ENCODE measurements at places on chromosomes 5 and 9.

GRCh38 chr5:14674983-14675854 is 10.7 kb downstream of the OTULIN start:
- no peak for DNase-seq

DNA sequence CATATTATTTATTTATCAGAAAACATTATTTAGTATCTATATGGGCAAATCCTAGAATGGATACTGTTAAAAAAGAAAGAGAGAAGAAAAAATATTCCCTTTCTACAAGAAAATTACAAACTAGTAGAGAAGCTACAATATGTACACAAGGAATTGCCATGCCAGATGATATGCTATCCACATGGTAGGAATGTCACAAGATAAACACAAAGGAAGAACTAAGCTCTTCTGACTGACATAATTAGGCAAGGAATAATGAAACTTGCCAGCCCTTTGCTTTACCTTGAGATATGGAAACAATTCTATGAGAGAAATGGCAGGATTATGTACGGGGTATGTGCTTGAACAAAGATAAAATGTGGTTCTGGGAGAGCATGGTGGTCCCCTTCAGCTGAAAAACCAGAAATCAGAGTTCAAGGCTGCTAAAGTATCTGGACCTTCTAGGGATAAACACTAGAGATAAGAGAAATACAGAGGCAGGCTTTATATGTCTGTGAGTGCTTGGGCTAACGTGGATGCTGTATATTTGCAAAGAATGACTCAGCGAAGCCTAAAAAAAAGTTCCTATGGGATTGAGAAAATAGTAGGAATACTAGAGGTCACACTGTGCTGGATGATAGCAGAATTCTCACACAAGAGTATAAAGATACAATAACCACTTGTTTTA is 451.6 kb downstream of the TLE1 start:
- DNase-seq: no peak

DNA sequence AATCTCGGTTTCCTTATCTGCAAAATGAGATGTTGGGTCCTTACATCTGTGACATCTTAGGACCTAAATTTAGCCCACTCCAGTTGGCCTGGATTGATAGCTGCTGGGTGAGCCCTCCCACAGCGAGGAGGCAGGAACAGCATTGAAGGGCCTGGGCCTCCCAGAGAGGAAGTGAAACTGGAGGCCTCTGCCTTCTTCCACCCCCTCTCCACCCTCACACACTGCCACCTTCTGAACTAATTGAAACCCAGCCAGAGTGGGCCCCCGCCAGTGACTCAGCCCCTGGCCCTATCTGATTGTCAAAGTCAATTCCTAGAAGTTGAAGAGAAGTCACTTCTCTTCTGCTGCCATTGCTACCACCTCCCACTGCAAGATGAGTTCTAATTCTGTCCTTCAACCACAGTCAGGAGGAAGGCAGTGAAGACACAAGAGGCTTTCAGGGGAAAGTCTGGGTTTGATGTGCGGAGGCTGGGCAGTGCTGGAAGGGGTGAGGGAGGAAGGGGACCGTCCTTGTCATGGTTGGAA is 55.2 kb upstream of the NEK6 start:
- peak; percentile 83 for DNase-seq

DNA sequence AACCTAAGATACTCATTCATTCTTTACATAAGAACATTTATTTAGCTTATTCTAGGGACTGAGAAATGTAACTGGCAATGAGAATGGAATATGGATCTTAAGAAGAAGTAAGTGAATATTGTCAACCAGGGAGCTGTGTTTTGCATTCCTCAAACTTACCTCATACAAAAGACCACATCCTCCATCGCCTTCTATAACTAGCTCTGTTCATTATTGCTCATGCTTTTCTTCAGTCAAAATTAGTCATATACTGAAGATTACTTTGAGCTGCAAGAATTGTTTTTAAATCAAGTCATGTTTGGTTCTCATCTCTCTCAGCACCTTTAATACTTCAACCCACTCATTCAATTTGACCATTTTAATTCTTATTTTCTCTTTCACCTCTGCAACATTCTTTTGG is 140.3 kb upstream of the RASA1 start:
- no peak for DNase-seq

- DNase-seq: no peak
Measured at GRCh38 chr5:131812371-131813160, 15.7 kb upstream of the FNIP1 start.

- no peak for DNase-seq
Measured at GRCh38 chr9:125932012-125932411, 184.8 kb downstream of the PBX3 start.

DNA sequence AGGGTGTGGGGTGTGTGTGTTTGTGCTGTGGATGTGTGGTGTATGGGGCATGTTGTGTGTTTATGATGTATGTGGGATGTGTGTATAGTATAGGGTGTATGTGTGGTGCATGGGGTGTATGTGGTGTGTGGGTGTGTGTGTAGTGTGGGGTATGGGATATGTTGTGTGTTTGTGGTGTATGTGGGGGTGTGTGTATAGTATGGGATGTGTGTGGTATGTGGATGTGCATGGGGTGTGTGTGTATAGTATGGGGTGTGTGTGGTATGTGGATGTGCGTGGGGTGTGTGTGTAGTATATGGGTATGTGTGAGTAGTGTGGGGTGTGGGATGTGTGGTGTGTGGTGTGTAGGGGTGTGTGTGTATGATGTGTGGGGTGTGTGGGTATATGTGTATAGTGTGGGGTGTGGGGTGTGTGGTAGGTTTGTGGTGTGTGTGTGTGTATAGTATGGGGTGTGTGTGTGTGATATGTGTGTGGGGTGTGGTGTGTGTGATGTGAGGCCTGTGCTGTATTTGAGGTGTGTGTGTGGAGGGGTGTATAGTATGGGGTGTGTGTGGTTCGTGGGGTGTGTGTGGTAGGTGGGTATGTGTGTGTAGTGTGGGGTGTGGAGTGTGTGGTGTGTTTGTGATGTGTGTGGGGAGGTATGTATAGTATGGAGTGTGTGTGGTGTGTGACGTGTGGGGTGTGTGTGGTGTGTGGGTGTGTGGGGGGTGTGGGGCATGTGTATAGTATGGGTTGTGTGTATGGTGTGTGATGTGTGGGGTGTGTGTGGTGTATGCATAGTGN is 10.5 kb downstream of the ECSCR start:
- no peak for DNase-seq

DNA sequence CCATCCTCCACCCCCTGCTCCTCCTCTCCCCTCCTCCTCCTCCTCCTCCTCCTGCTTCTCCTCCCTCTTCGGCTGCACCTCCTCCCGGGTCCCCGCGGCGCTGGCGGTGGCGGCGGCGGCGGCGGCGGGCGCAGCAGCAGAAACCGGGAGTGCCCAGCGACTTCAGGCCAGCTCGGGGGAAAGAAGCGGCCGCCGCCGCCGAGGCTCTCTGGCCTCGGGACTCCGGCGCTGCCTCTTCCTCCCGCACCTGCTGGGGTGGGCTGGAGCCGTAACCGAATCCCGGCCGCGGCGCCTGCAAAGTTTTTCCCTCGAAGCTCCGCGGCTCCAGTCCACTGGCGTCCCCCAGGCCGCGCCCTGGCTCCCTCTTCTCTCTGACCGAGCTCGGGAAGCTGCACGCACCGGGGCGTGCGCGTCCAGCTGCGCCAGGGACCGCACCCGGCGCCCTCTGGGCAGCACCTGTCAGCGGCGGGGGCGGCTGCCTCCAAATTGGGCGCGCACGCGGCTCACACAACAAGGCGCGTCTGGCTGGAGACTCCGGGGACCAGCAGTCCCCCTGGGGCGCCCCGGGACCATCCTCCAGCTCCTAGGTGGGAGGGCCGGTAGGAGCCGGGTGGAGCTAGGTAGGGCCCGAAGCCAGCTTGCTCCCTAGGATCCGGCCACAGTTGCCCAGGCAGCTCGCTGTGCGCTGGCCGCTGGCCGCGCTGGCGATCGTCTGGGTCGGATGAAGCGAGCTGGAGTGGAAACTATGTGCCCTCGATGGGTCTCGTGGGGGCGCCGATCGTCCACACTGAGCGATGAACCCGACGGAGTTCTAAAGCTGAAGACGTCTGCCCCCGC is at the start of gene MCTP1:
Gene MCTP1 (minus strand): TSS at position 523 of the 837 bp plus-strand sequence.
- no peak for DNase-seq

GRCh38 chr5:150227606-150228273 is 37.9 kb downstream of the SLC6A7 start:
- no peak for DNase-seq

DNA sequence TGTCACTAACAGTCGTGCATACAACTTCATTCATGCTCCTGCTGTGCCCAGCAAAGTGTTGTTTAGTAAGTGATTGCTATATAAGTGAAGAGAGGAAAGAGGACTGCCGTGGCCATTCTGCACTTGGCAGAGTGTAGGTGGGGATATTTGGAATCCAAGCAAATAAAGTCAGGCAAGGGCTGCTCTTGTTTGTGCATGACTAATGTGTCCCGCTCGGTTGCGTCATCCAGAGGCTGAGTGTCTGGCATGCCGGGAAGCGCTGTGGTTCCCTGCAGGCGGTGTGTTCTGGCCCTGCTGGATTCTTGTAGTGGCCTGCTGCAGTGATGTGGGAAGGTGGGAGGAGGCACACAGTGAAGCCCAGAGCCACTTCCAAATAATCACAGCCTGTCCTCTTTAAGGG is 136.9 kb upstream of the ANKH start:
- DNase-seq: no peak

- DNase-seq: no peak
Measured at GRCh38 chr9:96758845-96759673, 18.8 kb downstream of the ZNF510 start.

- DNase-seq: no peak
Measured at GRCh38 chr5:38764937-38765391, 80.8 kb upstream of the OSMR start.

- no peak for DNase-seq
Measured at GRCh38 chr9:128006332-128006996, 25.7 kb upstream of the EEIG1 start.

DNA sequence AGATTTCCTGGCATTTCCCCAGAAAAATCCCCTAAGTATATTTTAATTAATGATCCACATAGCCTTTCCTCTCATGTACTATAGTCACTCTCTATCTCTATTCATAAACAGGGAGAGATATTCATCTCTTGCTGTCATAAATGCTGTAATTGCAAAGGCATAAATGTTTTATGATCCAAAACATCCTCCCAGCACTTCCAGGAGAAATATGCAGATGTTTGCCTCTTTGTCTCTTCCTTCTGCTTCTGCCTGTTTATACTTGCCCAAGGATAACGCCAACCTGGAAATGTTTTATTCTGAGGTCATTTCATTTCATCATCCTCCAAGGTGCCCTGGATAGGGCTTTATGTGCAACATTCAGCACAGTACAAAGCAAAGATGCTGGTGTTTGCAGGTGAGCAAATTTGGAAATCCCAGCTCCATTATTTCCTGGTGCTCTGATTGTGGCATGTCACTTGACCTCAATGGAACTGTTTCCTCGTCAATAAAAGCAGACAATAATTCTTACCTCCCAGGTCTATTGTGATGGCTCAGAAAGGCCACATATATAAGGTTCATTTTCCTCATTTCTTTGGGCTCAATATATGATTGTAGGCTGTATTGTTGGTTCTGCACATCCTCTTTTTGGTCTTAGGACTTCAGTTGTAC is 6.9 kb downstream of the TNFSF15 start:
- no peak for DNase-seq
